ENCODE measurements at places on chromosomes 7 and 10.

GRCh38 chr10:32419615-32420014 lies 26.3 kb upstream of the CCDC7 start:
- DNase-seq: no peak

DNA sequence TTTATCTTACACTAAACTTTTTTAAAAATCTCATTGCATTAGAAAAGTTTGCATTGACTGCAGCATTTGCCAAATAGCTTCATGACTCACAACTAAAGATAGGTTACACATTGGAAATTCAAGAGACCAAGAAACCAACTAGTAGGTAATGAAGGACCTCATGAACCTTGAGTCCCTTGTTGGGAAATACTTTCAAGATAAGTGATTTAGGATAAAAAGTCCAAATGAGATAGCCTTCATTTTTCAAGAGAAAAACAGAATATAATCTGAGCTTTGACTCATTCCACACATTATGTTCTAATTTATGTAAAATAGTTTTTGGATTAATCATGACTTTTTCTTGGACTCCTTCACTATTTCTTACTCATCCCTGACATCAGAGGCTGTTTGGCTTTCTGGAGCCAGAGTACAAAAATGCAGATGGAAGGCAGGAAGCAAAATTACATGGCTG lies 13.1 kb upstream of the LIPF start:
- DNase-seq: no peak

GRCh38 chr7:34523226-34523918 lies 134.6 kb upstream of the NPSR1 start:
- DNase-seq: no peak

- DNase-seq: no peak
Measured at GRCh38 chr7:41773756-41774155, 70.9 kb upstream of the INHBA start.

DNA sequence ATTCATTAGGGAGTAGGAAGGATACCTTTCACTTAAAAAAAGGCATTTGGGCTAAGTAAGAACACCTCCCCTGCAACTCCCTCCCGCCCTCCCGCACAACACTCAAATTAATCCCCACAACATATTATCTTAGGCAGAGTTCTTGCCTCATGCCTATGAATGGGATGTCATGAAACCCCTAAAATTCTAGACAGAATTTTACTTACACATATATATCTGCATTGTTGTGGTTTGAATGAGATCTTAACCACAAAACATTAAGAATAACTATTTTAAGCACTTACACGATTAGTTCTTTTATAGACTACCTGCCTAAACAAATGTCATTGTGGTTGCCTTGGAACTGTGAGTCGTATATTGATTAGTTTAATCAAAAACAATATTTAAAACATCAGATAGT lies 4.5 kb upstream of the ITGB1 start:
- DNase-seq: no peak

Measured in CD4-positive, alpha-beta T cell treated with Interferon gamma for 1 hour (primary cell).